ENCODE measurements at places on chromosomes 1 and 21. TPM values are rescaled to one million over a fixed set of nuclear protein-coding genes. Genes with fewer than 3 reads are reported as not detected.

The MOV10 gene
- total RNA-seq: 92.3 TPM

GRCh38 chr1:239389703-239390102, 3.3 kb downstream of the CHRM3 start:
- DNase-seq: no peak

DNA sequence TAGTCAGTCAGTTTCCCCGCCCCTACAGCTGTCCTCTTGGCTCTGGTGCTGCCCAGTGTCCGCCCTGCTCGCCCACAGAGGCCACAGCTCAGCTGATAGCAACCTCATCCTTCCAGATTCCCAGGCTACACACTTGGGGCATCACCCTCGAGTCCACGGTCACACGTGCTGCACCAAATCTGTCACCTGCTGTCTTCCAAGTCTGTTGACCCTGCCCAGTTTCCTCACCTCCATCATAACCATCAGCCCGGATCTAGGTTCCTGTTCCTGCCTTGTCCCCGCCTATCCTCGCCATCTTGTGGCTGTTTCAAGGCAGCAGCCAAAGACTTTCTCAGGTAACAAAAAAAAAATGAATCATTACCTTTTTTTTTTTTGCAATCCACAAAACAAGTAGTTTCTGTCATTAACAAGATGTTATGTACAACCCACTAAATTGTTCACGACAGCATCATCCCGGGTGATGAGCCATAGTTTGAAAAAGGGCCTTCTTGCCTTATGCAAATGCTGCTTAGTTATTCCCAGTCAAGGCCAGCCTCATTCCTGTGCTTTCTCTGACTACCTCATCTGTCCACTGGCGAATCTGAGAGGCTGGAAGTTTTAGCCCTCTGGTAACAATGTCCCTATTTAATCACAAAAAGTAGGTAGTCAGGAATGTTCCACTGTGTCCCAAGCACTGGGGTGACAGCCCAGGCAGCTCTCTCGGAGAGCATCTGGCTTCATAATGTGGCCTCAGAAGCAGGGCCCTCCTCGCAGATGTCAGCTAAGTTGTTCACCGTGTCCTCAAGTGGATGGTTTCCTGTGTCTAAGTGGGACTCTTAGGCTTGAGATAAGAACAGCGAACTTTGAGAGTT, 4.9 kb upstream of the MIIP start:
- DNase-seq: no peak

- no peak for DNase-seq
These were observed 8.0 kb upstream of the MEX3A start for GRCh38 chr1:156090138-156090839.

GRCh38 chr1:91846007-91846638, 39.8 kb downstream of the TGFBR3 start:
- no peak for DNase-seq

- no peak for DNase-seq
These were observed 38.0 kb downstream of the FOXO6 start for GRCh38 chr1:41399145-41399795.

DNA sequence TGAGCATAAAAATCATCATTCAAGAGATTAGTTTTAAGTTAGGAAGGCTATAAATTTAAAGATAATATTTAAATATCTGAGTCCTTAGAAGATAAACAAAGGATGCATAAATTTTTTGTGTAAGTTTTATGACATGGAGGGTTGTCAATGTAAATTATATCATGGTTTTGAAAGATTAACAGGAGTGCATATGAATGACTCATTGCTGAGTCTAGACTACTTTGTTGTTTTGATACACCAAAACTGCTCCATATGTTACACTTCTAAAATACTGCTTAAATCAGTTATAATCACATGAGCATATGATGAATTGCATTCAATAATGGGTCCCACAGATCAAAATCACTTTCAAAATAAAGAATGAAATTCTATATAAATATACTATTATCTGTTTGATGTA, 312.5 kb downstream of the KCNT2 start:
- DNase-seq: no peak

DNA sequence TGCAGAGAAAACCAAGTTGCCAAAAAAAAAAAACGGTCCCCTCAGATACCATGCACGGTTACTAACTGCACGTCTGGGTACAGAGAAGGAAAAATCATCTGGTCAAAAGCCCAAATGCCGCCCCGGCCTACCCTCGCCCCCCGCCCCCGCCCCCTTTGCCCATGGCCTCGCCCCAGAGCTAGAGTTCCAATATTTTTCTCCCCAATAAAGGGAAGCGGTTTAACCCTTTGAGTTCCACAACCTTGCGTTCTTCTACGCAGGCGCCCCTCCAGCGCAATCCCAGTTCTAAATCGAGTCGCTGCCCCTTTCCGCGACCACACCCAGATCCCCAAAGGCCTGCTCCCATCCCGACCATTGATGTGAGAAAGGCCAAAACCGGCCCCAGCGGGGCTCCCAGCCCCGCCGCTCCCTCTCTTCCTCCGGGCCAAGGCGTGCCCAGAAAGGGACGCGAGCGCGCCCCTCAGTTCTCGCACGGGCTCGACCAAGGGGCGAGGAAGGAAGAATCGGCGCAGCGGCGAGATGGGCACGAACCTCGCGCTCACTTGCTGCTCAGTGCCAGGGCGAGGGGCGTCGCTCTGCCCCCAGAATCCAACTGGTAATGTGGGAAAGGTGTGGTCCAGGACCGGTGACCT, 797 bp downstream of the WDR47 start:
- no peak for DNase-seq

The PTBP2 gene
- total RNA-seq: 50.0 TPM

- DNase-seq: no peak
These were observed 687 bp downstream of the TGFBR3 start for GRCh38 chr1:91885213-91885715.

DNA sequence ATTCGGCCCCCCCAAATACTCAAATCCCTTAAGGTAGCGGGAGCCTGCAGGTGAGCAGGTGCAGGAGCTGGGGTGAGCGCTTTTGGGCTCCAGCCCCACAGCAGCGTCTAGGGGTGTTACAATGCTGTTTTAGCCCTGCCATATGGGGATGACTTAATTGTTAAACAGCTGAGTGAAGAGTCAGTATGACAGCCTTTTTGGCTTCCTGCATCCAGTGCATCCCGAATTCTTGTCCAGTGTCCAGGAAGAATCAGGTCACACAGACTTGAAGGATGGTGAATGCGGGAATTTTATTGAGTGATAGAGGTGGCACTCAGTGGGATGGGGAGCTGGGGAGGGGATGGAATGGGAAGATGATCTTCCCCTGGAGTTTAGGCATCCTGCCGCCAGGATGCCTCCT, 30.4 kb upstream of the HHAT start:
- DNase-seq: no peak

The AQP10 gene
- not detected for total RNA-seq

DNA sequence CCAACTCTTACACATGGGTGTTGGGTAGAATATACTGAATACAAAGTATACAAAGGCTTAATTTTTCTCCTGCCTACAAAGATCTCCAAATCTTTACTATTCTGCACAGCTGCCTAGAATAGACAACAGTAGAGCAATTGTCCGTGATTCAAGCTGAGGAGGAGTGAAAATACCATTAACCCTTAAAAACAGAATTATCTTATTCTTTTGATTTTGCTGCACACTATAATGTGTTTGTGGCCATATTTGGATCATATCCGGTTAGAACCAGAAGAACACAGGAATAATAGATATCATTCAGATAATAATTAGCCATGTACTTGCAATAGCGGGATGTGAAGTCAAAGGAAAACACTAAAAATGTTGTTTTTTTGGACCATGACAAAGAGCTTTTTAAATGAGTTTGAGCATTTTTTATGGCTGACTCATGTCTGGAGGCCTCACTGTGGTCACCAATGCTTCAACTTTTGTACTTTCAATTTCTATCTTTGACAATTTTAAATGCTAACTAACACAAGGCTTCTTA, 197.6 kb upstream of the FOXD3 start:
- DNase-seq: no peak

The ATF6 gene
- total RNA-seq: 39.4 TPM

DNA sequence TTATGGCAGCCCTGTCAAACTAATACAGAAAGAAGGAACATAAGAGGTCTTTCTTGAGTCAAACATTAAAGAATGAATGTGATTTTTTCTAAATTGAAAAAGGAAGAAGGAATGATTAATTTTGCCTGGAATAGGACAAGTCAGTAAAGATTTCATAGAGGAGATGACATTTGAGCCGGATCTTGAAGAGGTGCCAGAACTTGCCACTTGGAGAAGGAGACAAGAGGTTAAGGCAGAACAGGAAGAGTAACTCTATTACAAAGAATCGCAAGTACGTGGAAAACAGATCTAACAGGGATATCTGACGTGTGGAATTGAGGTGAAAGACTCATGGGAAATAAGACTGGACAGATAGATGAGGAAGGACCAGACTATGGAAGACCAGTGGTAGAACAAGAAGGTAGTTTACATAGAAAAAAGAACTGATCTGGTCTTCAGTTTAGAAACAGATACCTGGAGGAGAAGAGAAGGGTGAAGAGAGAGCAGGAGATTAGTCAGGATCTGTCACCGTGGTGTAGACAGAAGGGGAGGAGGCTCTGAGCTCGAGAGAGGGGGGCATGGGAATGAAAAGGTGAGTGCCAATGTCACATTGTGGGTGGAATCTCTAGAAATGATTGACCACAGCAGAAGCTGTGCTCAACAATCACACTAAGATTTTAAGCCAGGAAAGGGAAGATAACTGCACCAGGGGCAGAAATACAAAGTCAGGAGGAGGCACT, 32.5 kb downstream of the RHOU start:
- no peak for DNase-seq

DNA sequence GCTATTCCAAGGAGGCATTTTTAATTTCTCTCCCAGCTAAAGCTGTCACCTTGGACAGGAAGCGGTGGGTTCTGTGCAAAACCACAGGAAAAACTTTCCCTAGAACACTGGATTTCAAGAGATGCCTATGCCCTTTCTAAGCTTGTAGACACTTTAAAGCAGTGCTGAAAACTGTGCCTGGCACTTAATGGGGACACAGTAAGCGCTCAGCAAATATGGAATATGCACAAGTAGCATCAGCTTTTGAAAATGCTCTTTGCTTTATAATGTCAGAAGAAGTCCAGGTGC, 50.9 kb upstream of the TARBP1 start:
- no peak for DNase-seq

GRCh38 chr1:119933397-119933796, 37.1 kb upstream of the ADAM30 start:
- DNase-seq: no peak

DNA sequence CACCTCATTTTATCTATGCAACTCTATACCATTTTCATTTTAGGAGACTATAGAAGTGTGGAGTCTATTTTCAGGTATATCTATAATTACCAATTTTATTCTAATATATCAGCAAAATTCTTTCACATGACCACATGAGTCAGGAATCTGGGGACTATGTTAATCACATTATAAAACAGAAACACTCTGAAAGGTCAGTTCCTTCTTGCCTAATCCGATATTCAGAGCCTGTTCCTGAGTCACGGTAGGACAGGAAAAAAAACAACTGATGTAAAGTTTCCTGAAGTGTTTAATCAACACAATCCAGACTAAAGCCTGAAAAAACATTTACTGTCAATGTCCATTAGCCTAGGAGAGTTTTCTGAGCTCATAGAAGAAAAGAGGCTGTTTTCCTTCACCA, 1902.3 kb downstream of the NCAM2 start:
- no peak for DNase-seq

DNA sequence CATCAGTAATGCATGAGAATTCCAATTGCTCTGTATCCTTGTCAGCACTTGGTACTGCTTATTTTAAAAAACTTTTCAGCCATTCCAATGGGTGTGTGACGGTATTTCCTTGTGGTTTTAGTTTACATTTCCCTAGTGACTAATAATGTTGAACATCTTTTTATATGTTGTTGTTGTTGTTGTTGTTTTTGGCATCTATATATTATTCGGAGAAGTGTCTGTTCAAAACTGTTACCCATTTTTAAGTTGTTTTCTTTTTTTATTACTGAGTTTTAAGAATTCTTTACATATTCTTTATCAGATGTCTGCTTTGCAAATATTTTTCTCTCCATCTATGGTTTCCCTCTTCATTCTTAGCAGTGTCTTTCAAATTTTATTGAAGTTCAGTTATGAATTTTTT, 231.1 kb upstream of the POU3F1 start:
- no peak for DNase-seq

DNA sequence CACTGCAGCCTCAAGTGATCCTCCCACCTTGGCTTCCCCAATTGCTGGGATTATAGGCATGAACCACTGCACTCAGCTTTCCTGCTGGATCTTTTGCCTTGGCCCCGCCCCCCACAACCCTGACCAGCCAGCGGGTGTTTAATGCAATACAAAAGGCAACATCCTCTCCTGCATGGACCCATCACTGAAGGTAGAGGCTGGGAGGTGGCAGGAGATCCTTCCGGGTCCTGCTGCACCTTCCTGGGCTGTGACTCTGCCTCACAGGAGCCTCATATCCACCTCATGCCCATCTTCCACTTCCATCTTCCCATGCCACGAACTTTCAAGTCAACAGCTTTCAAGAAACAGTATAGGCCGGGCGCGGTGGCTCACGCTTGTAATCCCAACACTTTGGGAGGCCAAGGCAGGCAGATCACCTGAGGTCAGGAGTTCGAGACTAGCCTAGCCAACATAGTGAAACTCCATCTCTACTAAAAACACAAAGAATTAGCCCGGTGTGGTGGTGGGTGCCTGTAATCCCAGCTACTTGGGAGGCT, 11.7 kb upstream of the WNT9A start:
- no peak for DNase-seq

- DNase-seq: no peak
These were observed 176.7 kb downstream of the GALNT2 start for GRCh38 chr1:230243583-230244353.

The DNAJC6 gene
- 3.4 TPM for total RNA-seq

GRCh38 chr1:5646486-5647149, 345.6 kb downstream of the NPHP4 start:
- no peak for DNase-seq

The DMRTA2 gene
- total RNA-seq: not detected

The SHE gene
- 13.3 TPM for total RNA-seq

DNA sequence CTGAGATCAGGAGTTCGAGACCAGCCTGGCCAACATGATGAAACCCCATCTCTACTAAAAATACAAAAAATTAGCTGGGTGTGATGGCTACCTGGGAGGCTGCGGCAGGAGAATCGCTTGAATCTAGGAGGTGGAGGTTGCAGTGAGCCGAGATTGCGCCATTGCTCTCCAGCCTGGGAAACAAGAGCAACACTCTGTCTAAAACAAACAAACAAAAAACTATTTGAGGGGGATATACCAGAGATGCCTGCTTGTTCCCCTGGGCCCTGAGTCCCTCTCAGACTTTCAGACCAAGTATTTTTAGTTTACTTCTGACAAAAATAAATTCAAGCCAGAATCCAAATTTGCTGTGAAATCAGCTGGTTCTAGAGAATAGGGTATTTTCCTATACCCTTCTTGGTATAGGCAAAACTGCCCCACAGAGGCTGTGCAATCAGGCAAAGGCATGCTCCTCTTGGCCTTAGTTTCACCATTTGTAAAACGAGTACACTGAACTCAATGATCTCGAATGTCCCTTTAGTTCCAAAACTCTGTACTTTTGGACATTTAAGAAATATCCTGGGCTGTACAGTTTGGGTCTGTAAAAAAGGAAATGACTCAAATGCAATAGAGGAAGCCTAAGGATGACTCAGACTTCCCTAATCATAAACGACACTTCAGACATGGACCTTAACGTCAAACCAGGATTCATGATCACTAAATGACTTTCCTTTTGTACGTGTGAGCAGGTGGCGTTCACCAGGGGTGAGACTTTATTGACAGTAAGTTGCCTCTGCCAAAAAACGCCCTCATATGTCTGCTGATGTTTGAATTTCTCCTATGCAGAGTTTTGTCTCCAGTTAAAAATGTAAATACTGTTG, 16.1 kb downstream of the ENSA start:
- DNase-seq: no peak

Data from ureter (tissue), 1 donor.